GM13976 (cell line): ENCODE measurements at places on chromosomes 7 and 10.

DNA sequence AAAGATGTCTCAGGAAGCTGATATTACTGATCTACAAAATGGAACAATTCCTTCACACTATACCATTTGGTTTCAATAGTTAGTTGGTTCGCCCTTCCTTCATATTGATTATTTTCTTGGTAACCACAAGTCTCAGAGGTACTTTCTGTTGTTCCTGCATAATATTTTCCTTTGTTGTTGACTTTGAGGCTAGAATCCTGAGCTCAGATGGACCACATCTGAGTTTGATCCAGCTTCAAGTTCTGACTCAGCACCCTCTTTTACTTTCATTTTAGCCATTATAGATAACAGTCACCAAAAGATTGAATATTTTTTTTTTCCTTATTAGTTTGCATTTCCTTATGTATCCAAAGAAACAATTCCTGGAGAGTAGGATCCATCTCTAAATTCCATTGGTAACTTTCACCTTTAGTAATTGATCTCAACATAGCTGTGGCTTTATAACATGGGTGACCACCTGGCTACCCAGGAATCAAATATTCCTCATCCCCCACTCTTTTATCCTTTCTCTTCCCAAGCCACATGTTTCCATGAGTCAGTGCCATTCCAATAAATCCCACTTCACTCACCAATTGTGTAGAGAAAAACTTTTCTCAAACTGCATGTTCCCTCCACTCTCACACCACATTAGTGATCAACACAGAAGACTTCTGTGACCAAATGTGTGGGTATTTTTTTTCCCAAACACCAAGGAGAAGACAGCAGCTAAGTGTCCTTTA, 9.7 kb upstream of the ABCA13 start:
- no peak for DNase-seq

DNA sequence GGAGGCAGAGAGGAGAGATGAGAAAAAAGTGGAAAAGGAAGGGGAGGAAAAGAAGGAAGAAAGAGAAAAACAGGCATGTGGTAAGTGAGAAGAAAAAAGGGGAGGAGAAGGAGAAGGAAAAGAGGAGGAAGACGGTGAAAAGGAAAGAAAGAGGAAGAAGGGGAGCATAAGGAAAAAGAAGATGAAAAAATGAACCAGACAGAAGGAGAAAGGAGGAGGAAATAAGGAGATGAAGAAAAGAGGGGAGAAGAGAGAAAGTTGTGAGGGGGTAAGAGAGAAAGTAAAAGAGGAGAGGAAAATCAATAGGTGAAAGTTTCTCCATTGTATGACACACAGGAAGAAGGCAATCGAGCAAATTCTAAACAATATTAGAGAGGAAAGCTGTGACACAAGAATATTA, 663.8 kb downstream of the GRID1 start:
- DNase-seq: no peak

DNA sequence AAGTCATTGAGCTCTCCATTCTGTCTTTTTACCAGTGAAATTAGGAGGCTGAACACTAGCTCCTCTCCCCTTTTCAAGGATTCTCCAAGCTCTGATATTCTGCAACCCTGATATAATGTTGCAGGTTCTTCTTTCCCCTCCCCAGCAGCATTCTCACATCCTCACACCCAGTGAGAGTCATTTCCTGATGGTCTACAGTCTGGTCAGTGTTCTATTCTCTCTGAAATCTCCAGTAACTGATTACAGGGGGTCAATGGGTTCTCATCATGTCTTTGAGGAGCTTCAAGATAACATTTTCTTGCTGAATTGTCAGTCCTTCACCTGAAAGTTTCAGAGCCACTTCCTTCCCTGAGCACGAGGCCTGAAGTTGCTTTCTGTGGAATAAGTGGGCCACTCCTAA, 299.4 kb downstream of the PTEN start:
- peak; percentile 41 for DNase-seq

DNA sequence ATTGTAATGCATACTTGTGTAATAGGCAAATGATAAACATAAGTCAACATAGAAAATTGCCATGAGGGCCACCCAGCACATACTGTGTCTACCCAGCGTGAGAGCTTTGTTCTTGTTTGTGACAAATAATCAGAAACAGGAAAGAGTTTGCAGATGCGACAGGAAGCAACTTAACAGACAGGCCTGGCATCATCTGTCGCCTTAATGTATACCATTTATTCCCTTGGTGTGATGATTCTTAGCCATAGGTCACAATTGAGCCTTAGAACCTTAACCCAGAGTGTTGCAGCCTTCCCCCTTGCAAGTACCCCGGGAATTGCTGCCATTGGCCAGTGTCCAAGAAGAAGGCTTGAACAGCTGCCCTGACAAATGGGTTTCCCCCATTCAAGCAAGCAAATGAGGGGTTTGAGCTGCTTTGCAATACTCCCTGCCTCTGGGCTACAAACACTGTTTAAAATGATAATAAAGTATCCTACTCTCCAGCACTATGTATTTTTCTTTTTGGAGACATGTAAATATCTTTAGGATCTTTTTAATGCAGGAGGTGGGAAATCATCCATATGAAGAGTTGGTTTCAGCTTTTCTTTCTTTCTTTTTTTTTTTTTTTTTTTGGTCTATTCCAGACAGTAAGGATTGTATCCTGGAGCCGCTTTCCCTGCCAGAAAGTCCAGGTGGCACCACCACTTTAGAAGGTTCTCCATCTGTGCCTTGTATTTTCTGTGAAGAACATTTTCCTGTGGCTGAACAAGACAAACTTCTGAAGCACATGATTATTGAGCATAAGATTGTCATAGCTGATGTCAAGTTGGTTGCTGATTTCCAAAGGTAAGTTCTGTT, 80.0 kb downstream of the ZNF277 start:
- no peak for DNase-seq

GRCh38 chr10:34717429-34717828, 97.7 kb downstream of the PARD3 start:
- no peak for DNase-seq

- no peak for DNase-seq
These were observed 108.1 kb downstream of the PTN start for GRCh38 chr7:137235434-137235833.
